ENCODE measurements at places on chromosomes 2 and 18.

- no peak for DNase-seq
These were observed 298.5 kb downstream of the PAX3 start for GRCh38 chr2:222000326-222000725.

- DNase-seq: no peak
These were observed 171.9 kb downstream of the GALNT1 start for GRCh38 chr18:35753306-35753910.

DNA sequence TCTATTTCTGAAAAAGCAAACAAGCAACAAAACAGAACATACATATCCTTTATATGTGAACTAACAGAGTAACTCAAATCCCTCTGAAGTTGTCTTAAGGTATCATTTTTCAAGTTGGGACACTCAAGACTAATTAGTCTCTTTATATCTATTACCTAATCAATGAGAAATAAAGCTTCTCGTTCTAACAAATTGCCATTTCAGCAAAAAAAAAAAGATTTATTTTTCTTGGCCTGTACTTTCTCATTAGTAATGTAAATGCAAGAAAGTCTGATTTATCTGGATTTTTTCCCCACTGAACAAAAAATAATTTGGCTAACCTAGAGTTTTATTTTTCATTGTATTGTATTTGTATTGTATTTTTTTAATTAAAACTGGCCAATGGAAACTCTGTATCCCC, 176.1 kb upstream of the NOL4 start:
- DNase-seq: no peak

DNA sequence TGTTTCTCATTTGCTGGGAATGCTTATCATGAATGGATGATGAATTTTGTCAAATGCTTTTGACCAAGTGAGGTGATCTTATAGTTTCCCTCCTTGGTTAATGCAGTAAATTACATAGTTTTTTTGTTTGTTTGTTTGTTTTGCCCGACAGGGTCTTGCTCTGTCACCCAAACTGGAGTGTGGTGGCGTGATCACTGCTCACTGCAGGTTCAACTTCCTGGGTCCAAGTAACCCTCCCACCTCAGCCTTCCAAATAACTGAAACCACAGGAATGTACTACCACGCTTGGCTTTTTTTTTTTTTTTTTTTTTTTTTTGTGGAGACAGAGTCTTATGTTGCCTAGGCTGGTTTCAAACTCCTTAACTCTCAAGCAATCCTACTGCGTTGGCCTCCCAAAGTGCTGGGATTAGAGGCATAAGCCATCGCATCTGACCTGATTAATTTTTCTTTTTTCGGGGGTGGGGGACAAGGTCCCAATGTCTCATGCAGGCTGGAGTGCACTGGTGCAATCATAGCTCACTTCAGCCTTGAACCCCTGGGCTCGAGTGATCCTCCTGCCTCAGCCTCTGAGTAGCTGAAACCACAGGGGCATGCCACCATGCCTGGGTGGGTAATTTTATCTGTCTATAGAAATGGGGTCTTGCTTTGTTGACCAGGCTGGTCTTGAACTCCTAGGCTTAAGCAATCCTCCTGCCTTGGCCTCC, 48.6 kb downstream of the SMAD2 start:
- DNase-seq: no peak

- DNase-seq: no peak
These were observed 290.5 kb downstream of the GULP1 start for GRCh38 chr2:188582211-188582610.

Measured in CD4-positive, alpha-beta T cell treated with Interleukin-1 beta for 1 hour (primary cell).